ENCODE measurements at places on chromosomes 3 and 15.
A peak's percentile ranks its signal among the peaks of the same experiment; 100 is the strongest.

GRCh38 chr15:66723826-66724731 is 22.0 kb downstream of the SMAD6 start:
- no peak for DNase-seq

- DNase-seq = no peak
These were observed 913 bp upstream of the SCN5A start for GRCh38 chr3:38650248-38650951.

- no peak for DNase-seq
These were observed 1.3 kb downstream of the CD47 start for GRCh38 chr3:108089579-108089978.

DNA sequence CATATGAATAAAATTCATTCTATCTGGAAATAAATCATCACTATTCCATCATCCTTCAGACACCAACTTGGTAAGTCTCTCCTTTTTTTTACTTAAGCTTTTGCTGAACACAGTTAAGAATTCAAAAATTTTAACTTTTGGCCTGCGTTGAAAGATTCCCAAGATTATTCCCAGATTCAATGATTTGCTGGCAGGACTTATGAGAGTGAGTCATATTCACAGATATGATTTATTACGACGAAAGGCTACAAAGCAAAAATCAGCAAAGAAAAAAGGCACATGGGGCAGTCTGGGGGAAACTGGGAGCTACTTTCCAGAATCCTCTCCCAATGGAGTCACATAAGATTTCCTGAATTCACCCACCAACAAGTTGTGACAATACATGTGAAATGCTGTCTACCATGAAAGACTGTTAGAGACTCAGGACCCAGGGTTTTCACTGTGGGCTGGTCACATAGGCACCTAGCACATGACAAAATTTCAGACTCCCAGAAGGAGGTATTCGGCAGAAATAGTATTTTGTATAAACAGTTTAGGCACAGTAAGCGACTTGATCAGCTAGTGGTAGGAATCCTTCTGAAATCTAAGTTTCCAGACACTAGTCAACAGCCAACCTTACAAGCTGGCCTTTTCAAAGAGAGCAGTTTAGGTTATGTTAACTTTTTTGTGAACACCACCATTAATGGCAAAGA is 82.1 kb downstream of the DLG1 start:
- no peak for DNase-seq

GRCh38 chr3:76024640-76025039 is 239.3 kb upstream of the ZNF717 start:
- DNase-seq = no peak

DNA sequence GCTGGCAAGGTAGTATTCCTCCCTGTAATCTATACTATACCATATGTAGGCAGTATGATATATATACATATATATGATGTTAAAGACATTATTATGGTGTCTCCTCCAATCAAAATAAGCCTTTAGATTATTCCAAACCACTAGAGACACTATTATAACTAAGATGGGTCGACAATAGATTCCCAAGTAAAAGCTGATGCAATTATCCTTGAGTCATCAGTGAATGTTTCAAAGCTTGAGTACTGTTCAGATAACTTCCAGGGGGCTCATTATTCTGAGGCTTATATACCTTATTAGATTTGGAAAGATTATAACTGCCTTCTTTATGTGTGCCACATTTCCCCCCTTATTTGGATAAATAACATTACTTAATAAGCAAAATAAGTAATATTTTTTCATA is 11.9 kb upstream of the C3orf38 start:
- no peak for DNase-seq

DNA sequence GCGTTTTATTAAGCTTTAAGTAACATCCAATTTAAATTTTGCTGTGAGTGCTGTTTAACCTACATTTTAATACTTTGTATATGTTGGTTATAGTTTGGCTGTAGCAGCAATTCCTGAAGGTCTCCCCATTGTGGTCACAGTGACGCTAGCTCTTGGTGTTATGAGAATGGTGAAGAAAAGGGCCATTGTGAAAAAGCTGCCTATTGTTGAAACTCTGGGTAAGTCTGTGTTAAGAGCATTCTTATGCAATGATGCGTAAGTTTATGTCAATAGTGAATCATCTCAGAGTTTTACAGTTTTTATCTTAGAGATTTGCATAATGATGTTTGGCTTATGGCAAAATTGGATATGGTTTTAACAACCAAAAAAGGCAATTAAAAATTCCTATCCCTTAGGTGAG is 62.7 kb downstream of the ASTE1 start:
- peak; percentile 67 for DNase-seq

DNA sequence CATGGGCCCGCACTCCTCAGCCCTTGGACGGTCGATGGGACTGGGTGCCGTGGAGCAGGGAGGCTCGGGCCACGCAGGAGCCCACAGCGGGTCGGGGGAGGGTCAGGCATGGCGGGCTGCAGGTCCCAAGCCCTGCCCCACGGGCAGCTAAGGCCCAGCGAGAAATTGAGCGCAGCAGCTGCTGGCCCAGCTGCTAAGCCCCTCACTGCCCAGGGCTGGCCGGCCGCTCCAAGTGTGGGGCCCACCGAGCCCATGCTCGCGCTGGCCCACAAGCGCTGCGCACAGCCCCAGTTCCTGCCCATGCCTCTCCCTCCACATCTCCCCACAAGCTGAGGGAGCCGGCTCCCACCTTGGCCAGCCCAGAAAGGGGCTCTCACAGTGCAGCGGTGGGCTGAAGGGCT is 259.4 kb downstream of the VGLL3 start:
- DNase-seq = no peak

All from keratinocyte (primary cell).